NCI-H1048 (cell line): ENCODE measurements at places on chromosomes 16 and 17.

DNA sequence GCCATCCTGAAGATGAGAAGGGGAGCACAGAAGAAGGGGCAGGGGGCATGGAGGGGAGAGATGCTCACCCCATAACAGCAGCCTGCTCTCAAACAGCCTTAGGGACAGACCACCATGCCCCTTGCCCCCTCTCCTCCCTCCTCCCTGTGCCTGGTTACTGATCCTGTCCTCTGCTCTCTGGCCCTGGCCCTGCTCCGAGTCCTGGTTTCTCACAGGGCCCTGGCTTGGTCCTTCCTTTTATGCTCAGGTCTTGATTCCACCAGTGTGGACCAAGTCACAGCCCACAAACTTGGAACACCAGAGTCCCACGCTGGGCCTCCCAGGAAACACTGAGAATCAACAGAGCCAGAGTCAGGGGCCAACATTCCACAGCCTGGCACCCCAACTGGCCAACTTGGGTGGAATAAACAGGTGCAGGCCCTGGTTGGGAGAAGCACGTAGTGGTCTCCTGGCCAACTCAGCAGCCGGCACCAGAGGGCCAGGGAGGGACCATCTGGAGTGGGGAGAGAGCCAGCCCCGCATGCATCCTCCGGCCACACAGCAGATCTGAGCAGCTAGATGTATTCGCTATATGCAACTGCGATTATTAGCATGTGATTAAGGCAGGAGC is 44.9 kb upstream of the CDC42EP4 start:
- DNase-seq, result no peak

DNA sequence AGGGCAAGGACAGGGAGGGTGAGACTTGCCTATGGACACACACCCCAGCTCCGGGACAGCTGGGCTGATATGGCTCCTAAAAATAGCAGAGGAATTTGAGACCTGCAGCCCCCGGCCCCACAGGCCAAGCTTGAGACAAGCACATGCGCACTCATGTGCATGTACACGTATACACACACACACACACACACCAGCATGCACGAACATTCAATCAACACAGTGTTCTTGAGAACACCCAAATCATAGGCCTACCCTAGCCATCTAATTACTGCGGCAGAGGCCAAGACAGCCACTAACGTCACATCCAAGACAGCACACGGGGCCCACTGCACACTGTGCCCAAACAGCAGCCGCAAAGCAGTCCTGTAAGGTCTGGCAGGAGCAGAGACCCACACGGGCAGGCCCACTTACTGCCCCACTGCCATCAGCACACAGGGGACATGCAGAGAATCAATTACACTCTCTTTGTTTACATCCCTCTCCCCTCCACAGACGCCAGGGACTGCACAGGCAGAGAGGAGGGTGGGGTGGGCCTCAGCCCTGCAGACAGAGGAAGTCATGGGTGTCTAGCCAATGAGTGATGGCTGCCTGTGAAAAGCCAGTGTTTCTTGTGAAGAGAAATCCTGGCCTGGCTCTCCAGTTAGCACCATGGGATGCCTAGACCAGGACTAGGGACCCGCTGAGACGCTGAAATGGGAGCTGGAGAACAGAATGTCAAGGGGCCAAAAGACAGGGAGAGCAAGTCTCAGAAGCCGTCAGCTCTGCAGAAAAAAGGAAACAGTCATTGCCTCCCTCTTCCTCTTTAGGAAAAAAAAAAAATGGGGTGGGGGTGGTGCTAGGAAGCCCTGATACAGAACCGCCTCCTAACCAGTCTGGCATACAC is 39.3 kb downstream of the MYO18A start:
- no peak for DNase-seq

- no peak for DNase-seq
Observed at GRCh38 chr16:64172226-64172625, 949.6 kb downstream of the CDH11 start.

- DNase-seq, result no peak
Observed at GRCh38 chr17:9006175-9006767, 15.0 kb upstream of the NTN1 start.

- DNase-seq, result no peak
Observed at GRCh38 chr16:48503336-48503735, 106.6 kb downstream of the N4BP1 start.

DNA sequence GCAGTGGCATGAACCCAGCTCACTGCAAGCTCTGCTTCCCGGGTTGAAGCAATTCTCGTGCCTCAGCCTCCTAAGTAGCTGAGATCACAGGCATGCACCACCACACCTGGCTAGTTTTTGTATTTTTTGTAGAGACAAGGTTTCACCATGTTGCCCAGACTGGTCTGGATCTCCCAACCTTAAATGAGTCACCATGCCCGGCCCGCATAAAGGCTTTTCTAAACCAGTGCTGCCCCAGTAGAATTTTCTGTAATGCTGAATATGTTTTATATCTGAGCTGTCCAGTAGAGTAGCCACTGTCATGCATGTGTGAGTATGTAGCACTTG is 36.9 kb upstream of the WSB1 start:
- DNase-seq, result no peak

DNA sequence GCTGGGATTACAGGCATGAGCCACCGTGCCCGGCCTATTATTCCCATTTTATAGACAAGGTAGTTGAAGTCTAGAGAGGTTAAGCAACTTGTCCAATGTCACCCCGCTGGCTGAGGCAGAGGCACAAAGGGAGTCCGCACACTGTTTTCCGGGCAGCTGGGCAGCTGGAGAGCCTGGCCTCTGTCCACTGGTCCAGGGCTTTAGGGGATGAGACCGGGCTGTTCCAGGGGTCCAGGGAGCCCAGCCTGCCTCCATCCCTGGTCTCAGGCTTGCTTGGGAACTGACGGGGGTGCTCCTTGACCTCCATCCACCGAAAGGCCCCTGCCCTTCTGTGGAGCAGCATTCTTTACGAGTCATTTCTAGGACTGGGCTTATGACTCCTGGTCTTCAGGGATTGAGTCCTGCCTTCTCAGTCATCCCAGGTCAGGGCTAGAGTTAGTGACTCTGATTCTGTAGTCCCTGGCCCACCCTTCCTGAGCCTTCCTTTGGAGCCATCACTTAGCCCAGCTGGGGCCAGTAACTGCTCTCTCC is 37.5 kb downstream of the SOCS3 start:
- no peak for DNase-seq

DNA sequence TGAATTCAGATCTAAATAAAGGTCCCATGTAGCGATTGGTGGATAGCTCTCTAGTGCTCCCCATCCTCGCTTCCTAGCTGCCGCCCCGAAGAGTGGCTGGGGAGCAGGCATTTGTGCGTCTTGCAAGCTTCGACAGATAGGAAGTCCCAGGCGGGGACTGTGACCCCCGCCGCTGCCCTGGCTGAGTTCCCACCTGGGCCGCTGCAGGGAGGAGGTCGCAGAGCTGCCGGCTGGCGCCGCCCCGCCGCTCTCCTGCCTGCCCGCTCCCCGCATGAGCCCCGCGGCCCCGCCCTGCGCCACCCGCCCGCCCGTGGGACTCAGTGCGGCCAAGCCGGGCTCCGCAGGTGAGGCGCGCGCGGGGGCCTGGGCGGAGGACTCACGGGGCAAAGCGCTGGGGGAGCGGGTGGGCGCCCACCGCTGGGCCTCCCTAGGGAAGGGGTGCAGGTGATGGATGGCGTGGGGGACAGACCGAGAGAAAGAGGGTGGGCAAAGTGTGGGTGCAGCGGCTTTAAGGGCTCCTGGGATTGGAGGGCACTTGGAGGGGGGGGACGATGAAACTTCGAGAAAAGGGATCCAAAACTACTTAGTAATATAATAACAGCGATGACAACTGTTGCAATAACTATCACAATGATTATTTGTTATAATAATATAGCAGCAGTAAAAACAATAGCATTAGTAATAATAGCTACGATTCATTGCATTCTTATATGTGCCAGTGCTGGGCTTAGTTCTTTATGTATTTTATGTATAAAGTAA is at the start of gene OTOA:
OTOA (plus strand) TSS at position 80 of the 759 bp plus-strand sequence. CDS start 14,547 bp downstream, outside the sequence.
- DNase-seq, result no peak

- no peak for DNase-seq
Observed at GRCh38 chr17:30823421-30823820, 1.1 kb downstream of the CRLF3 start.
